Central memory CD4-positive, alpha-beta T cell (primary cell): ENCODE measurements at places on chromosomes 5 and 9.

GRCh38 chr5:173472164-173472563 lies 143.9 kb upstream of the STC2 start:
- no peak for DNase-seq

DNA sequence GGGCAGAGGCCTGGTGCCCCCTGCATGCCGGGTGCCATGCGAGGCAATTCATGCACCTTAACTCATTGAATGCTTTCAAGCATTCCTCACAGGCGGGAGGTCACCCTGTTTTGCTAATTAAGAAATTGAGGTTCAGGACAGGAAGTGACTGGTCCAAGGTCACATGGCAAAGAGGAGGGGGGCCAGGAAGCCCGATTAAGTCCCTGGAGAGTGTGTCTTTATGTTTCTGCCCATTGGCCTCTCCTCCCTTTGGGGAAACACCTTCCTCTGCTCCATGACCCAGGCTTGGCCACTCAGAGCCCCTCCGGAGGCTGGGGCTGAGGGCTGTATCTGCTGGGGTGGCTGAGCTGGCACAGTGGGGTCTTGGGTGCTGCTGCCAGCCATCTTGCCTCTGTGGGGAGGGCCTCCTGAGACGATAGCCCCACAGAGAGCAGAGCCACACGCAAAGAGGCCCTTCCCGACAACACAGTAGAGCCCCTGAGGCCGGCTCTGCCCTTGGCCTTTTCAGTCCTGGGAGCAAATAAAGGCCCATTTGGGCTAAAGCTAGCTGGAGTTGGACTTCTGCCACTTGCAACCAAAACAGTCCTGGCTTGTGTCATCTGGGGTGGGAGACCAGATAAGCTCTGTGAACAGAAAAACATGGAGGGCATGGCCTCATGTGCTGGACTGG lies 90.8 kb upstream of the NEURL1B start:
- DNase-seq, result no peak

DNA sequence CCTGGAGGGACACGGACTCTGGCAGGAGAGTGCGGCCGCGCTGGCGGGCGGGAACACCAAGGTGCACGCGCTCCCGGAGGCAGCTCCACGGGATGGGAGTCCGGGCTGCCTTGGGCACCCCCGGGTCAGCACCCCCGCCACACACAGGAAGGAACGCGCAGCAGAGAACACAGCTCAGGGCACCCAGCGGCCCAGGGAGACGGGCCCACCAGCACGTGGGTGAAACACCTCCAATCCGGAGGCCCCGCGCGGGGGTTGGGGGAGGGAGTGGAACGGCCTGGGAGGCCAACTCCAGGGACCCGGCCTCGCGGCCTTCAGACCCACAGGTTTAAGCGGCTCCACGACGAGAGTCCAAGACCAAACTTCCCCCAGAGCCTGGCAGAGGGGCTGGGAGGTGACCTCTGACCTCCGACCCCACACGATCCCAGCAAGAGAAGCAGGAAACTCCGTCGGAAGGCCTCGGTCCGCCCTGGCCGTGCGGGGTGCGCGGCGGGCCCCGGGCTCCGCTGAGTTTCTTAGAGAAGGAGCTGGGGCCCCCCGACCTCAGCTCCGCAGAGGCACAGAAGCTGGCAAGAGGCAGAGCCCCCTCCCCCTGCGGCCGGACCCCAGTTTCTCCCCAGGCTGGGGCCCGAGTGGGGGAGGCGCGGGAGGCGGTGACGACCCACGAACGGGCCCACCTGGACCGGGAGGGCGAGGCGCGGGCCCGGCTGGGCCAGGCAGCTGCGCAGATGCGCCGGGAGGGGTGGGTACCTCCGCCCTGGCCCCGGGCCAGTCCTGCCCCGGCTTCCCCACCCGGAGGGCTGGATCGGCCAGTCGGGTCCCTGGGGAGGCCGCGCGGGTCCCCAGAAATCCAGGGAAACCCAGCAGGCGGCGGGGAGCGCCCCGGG lies 851 bp downstream of the NACC2 start:
- DNase-seq, result peak; percentile 39

GRCh38 chr5:127832067-127832466 lies 128.9 kb downstream of the CCDC192 start:
- DNase-seq, result no peak

DNA sequence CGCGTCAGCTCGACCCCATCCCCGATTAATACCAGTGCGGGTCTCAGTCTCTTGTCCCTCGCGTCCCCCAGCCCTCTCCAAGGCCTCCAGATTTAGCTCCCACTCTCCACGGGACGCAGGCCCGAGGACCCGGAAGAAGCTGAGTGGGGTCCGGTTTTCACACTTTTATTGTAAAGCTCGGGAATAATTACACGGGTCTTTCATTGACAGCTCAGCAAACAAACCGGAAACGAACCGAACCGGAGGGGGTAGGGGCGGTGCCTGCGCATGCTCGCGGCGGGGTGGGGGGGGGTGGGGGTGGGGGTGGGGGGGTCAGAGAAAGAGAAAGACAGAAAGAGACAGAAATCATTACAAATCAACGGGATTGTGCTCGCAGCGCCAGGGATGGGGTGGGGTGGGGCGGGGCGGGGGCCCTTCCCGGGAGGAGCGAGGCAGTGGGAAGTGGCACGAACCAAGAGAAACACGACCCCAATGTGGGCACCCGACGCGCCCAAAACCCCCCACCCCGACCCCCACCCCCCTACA lies 27.9 kb downstream of the PCDH1 start:
- peak; percentile 40 for DNase-seq

DNA sequence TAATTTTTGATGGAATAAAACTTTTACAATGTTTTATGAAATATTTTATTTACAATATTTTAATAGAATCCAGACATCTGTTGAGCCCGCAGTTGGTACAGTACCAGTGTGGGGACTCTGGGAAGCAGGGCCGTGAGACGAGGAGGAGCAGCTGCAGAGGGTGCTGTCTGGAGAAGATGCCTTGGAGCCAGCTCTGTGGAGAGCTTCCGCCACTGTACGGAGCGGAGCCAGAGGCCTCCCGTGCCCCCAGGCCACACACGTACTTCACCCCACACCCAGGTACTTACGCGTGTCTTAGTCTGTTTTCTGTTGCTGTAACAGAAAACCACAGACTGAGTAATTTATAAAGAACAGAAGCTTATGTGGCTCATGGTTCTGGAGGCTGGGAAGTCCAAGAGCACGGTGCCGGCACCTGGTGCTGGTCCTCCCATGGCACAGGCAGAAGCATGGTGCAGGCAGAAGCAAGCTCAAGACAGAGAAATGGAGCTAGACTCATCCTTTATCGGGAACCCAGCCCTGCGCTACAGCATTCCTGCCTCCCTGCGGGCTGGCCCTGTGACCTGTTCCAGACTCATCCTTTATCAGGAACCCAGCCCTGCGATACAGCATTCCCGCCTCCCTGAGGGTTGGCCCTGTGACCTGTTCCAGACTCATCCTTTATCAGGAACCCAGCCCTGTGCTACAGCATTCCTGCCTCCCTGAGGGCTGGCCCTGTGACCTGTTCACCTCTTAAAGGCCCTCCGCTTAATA lies 23.3 kb downstream of the CEP72 start:
- no peak for DNase-seq

DNA sequence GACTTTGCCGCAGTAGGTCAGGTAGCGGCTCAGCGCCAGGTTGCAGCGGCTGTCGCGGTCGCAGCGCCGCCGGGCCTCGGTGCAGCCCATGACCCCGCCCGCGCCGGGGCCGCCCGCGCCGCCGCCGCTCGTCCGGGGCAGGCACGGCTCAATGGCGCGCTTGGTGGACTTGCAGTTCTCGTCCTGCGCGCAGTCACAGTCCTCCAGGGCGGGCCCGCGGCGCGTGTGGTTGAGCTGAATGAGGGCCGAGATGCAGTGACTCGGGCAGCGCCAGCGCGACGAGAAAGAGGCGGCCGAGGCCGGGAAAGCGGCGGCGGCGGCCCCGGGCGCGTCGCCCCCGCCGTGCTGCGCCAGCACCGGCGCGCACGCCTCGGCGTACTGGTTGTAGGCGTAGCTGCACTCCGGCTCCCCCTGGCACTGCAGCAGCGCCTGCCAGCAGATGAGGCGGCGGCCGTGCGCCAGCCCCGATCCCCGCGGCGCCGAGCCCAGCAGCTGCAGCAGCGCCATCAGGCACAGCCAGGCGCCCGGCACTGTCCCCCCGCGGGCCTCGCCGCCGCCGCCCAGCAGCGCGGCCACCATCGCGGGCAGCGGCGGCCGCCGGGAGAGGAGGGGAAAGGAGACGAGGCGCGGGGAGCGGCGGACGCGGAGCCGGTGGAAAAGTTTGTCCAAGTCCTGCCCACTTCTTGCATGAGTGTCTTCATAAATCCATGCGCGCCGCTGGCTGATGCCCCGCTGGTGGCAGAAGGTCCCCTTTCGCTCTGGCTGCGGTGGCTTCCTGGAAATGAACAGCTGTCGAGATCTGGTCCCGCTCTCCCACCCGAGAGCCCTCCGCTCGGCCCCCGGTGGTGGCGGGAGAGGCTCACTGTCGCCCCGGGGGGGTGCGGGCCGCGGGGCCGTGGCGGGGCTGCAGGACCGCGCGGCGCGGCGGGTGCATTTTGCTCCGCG lies 833 bp downstream of the GAS1 start:
- peak; percentile 73 for DNase-seq

DNA sequence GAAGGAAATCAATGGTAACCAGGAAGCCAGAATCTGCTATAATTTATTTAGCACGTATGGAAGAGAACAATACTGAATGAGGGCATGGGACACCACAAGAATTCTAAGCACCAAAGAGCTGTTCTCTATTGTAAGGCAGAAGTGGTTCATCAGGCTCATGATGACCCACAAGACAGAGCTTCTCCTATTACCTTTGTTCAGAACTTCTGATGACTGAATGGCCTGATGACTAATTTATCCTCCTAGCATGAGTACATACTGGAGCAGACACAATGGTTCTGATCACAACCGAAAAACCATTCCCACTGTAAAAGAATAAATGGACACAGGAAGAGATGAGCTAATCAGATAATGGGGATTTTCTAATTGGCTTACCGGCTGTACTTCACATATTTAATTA lies 329.8 kb upstream of the PDE4D start:
- no peak for DNase-seq

- DNase-seq, result no peak
These were observed 70.2 kb upstream of the STXBP1 start for GRCh38 chr9:127541865-127542264.

- DNase-seq, result no peak
These were observed 9.9 kb upstream of the PRR16 start for GRCh38 chr5:120454094-120454798.

- DNase-seq, result no peak
These were observed 51.9 kb upstream of the RNF38 start for GRCh38 chr9:36451949-36452348.

DNA sequence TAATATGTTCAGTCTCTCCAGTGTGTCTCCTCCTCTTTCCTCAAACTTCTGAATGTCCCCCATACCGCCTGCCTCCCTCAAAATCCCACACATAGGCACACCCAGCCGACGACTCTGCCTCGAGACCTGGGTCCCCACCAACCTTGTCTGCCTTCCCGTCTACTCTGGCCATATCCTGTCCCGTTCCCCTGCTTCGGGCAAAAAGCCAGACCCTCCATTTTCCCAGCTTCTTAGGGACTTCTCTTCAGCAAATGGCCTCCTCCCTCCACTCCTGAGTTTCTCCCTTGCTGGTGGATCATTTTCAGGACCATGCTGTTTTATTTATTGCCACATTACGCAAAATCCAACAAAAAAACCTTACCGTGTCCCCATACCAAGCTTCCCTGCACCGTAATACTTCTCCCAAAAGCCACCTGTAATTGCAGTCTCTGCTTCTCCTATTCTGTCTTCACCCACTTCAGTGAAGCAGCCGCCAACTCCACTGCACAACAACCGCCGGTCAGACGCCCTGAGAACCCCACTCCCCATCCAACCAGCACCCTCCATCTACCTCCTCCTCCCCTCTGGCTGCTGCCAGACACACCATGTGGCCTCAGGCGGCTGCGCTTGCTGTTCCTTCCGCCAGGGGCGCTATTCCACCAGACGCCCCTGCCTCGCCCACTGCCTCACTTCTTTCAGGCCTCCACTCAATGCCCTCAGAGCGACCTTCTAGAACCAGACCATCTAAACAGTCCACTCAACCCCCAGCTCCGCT lies 117.0 kb downstream of the TRPM6 start:
- peak; percentile 17 for DNase-seq

DNA sequence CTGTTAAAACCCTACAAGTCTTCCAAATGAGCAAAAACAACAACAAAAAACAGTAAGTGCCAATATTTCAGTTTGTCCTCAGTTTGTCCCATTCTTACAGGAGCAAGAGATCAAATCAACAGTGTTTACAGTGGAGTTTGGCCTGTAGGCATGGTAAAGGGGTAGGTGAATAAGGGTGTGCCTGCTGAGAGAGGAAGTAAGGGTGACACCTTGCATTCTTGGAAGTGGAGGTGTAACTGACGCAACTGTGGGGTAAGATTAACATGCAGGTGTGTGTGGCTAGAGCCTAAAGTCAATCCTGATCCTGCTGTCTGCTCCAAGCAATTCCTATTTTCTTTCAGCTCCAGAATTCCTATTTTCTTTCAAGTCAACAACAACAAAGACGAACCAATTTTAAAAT lies 43.4 kb downstream of the PFDN1 start:
- peak; percentile 62 for DNase-seq

- DNase-seq, result peak; percentile 2
These were observed 383.2 kb upstream of the SGCD start for GRCh38 chr5:155943516-155944407.

- DNase-seq, result no peak
These were observed 23.4 kb downstream of the DMRTA1 start for GRCh38 chr9:22469928-22470544.

DNA sequence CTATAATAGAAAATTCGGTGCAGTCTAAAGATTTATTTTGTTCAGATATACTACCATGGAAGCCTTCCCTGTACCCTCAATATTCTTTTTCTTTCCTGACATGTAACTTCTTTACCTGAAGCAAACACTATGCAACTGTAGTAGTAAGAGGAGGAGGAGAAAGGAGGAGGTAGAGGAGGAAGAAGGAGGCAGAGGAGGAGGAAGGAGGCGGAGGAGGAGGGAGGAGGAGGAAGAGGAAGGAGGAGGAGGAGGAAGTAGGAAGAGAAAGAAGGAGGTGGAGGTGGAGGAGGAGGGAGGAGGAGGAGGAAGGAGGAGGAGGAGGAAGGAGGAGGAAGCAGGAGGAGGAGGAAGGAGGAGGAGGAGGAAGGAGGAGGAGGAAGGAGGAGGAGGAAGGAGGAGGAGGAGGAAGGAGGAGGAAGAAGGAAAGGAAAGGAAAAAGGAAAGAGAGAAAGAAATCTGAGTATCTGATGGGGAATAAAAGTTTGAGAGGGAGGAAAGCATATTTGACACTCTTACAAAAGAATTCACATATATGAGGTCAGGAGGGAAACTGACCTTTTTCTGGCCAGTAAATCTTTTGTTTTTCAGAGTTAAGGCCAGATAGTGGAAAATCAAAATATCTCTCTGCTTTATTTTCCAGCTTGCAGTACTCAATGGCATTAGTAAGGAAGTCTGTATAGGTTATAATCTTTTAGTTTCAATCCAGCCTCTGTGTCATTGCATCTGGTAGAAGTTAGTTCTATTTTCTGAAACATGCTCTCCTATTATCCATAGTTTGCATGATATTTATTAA lies 114.5 kb upstream of the LPAR1 start:
- DNase-seq, result no peak

DNA sequence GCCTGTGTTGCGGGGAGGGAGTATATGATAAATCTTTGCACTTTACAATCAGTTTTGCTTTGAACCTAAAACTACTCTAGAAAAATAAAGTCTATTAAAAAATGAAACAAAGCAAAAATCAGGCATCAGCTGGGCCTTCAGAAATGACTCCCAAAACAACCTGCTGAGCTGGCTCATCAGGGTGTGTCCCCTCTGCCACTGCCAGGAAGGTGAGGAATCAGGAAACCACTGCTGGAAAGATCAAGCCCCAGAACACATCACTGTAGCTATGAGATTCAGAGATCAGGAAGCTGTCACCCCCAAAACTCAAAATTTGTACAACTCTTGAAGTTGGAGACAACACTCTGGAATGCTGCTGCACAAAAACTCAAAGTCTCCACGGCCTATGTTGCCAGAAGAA lies 40.5 kb upstream of the TBCA start:
- no peak for DNase-seq

- DNase-seq, result no peak
These were observed 81.6 kb downstream of the TMEM174 start for GRCh38 chr5:73254642-73255041.
